Posterior cingulate gyrus (tissue), 11 donors: ENCODE measurements at places on chromosomes 4 and X.

- peak; percentile 61 for DNase-seq
Measured at GRCh38 chrX:103376118-103376978, at the start of gene BEX3. BEX3 (plus strand) TSS chrX:103376538; CDS start chrX:103377522, 984 bp downstream.

- no peak for DNase-seq
Measured at GRCh38 chr4:39484582-39485272, 25.9 kb downstream of the LIAS start.

DNA sequence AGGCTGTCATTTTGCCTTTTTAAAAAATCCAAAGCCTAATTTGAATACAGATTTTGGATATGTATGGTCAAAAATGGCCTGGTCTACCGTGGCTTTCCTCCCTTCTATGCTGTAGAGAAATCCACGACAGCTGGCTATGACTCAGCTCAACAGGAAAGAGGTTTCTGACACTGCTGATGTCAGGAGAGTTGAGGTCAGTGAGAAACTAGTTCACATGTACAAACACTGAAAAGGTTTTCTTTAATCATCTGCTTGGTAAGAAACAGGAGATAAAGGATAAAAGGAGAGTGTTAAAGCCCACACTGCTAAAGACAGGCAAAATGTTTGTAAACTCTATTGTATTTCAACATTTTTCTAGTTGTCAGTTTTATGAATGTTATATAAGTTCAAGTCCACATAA is 113.9 kb downstream of the NYX start:
- DNase-seq, result no peak

- DNase-seq, result no peak
Measured at GRCh38 chr4:135434936-135435335, 1233.3 kb upstream of the PABPC4L start.

- DNase-seq, result peak; percentile 99
Measured at GRCh38 chrX:154534526-154535322, 11.9 kb downstream of the G6PD start.

DNA sequence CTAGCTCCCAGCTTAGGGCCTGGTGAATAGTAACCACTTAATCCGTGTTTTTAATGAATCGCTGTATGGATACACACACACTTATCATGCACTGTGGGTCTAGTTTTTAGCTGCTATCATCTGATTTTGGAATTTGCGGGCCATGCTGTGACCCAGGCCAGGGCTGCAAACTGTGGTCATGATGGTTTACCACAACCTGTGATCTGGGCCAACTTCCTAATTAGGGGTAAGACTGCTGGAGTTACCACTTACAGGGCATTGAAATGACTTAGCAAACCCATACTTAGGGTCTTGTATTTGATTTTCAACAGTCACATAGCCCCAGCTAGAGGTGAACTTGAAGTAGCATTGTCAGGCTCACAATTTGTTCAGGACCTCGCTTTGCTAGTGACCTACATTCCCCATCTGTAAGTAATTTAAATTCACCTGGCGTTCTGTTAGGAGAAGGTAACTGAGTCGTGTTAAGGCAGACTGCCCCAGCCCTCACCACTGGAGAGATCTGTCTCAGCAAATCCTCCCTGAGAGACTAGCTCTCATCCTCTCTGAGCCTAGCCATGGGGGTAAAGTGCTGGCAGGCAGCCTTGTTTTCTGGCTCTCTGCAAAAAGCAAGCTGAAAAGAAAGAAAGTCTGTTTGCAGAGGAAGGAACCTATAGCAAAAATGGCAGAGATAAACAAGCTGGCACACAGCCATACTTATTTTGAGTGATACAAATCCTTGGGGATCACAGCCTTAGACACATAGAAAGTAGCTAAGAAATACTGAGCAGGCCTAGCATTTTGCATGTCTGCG is 33.8 kb upstream of the EGFL6 start:
- no peak for DNase-seq

GRCh38 chr4:131427000-131427399 is 1722.1 kb upstream of the PCDH10 start:
- no peak for DNase-seq

GRCh38 chrX:15499976-15500375 is 631 bp upstream of the BMX start:
- no peak for DNase-seq

DNA sequence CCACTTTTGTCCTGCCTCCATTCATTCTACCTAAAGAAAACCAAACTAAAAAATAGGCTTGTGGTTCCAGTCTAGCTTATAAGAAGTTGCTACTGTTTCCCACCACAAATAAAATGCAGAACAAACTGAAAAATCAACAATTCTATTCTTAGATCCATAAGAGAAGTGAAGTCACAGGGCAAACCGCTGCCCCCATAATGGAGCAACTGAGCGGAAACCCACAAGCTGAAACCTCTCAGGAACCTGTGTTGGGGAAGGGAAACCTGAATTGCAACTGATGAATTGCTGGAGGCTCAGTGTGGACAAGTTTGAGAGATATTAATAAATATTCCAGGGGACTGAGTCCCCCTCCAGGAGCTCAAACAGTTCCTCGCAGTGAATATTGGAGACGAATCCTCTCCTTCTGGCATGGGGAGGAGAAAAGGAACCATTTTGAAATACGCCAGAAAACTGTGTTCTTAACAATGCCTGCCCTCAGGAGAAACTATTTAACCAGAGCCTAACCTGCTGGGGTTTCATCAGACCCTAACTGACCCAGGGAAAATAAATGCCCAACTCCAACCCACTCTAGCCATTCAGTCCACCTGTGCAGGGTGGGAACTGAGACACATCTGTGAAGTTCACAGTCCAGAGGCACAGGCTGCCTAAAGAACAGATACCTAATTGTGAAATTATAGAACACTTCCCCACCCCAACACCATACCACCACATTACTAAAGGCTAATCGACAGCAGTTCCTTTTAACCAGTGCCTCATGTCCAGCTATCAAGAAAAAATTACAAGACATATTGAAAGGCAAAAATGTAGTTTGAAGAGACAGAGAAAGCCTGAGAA is 22.8 kb upstream of the SH3RF1 start:
- DNase-seq, result no peak

GRCh38 chr4:118360106-118360505 is 7.3 kb upstream of the PRSS12 start:
- DNase-seq, result no peak

DNA sequence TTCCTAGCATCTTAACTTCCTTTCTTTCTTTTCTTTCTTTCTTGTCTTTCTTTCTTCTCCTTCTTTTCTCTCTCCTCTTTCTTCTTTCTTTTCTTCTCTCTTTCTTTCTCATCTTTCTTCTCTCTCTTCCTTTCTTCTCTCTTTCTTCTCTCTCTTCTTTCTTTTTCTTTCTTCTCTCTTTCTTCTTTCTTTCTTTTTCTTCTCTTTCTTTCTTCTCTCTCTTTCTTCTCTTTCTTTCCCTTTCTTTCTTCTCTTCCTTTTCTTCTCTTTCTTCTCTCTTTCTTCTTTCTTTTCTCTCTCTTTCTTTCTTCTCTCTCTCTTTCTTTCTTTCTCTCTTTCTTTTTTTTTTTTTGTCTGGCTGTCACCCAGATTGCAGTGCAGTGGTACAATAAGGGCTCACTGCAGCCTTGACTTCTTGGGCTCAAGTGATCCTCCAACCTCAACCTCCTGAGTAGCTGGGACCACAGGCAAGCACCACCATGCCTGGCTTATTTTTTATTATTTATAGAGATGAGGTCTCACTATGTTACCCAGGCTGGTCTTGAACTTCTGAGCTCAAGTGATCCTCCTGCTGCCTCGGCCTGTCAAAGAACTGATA is 17.5 kb downstream of the NMU start:
- no peak for DNase-seq

GRCh38 chr4:108787106-108787505 is 24.3 kb upstream of the ETNPPL start:
- DNase-seq, result no peak

- peak; percentile 41 for DNase-seq
Measured at GRCh38 chr4:139301821-139302611, at the start of gene NDUFC1. NDUFC1 (minus strand) TSS chr4:139302477; CDS start chr4:139295798, 6,679 bp downstream.

DNA sequence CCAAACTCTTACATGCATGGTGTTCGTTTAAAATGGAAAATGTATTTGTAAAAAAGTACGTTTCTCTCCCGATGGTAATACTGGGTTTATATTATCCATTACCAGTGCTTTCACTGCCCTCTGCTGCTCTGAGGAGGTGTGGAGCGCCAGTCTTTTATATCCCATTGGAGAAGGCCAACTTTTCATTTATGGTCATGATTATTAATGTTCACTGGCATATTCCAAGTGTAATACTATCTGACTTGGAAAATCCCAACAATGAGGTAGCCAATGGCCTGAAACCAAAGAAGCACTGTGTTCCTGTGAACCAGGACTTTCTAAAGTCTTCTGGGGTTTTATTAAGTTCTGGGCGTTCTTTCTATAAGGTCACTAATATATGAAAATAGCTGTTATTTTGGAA is 80.7 kb downstream of the SYNPO2 start:
- no peak for DNase-seq

DNA sequence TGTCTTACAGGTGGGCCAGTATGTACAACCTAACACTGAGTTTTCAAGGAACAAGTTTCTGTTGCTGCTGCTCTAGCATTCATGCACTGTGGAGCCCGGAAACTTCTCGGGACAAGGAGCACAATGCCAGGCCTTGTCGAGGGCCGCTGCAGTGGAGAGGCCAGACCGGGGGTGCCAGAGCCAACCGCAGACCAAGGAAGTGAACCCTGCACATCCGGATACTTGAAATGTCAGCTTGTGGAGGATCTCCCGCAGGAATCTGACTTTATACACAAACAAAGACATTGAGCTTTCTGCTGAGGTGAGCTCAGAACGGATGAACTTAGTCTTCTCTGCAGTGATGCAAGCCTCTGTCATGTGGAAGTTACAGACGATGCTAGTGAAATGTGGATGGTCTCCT is 99.5 kb downstream of the ZNF827 start:
- DNase-seq, result peak; percentile 28

GRCh38 chrX:149010013-149010852 is 494.9 kb downstream of the IDS start:
- no peak for DNase-seq

DNA sequence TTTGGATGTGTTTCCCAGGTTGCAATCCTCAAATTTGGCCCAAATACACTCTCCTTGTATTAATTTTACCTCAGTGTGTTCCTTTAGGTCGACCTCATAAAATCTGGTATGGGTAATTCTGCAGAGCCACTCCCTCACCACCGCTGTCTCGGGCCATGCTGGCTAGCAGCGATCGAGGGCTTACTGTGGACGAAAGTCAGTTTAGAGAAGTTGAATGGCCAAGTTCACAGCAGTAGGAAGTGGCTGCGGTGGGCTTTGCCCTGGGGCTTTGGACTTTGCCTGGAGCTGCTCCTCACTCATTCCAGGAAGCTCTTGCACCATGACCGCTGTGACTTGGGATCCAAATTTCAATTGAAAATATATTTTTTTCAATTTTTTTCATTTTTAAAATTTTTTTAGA is 19.6 kb downstream of the TMEM187 start:
- no peak for DNase-seq

DNA sequence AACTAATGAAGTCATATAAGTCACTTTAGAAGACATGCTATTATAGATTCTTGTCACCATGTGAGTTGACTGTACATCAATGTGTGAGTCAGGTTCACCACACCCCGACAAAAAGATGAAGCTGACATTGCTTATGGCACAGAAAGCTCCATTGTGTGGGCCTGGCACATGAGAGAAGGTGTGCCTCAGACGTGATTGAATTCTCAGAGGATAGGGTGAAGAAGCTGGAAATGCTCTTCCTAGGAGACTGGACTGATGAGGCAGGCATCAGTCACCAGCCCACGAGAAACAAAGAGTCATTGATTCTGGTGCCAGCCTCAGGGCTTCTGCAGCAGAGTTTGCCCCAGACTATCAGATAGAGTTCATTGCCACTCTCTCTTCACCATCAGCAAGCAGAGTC is 35.9 kb upstream of the LRAT start:
- DNase-seq, result peak; percentile 23

DNA sequence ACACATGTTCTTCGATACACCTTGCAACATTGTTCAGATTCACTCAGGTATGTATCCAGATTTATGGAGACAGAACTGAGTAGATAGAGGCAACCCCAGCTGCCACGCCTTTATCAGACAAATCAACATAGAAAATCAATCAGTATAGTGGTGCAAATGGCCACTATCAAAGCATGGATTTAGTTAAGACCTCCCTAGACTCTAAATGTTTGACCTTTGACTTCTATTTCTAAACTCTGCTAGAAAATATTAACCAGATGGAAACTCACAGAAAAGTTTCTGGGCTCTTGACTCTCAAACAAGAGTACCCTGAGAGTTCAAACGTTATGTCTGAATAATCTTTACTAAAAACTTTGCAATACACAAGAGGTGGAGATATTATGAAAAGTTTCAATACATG is 411.5 kb downstream of the IQCM start:
- DNase-seq, result no peak

DNA sequence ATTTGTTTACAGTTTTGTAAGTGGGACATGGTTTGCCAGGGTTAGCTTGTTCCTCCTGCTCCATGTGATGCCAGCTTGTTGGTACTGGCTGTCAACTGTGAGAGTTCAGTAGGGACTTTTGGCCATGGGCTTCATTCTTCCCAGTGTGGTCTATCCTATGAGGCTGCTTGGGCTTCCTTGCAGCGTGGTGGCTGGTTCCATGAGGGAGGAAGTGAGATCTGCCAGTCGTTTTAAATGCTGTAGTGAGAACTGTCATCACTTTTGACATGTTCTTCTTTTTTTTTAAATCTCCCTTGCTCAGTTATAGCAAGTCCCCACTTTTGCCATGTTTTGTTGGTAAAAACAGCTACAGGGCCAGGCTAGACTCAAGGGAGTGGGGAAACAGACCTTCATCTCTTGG is 15.9 kb downstream of the NSD2 start:
- DNase-seq, result no peak

DNA sequence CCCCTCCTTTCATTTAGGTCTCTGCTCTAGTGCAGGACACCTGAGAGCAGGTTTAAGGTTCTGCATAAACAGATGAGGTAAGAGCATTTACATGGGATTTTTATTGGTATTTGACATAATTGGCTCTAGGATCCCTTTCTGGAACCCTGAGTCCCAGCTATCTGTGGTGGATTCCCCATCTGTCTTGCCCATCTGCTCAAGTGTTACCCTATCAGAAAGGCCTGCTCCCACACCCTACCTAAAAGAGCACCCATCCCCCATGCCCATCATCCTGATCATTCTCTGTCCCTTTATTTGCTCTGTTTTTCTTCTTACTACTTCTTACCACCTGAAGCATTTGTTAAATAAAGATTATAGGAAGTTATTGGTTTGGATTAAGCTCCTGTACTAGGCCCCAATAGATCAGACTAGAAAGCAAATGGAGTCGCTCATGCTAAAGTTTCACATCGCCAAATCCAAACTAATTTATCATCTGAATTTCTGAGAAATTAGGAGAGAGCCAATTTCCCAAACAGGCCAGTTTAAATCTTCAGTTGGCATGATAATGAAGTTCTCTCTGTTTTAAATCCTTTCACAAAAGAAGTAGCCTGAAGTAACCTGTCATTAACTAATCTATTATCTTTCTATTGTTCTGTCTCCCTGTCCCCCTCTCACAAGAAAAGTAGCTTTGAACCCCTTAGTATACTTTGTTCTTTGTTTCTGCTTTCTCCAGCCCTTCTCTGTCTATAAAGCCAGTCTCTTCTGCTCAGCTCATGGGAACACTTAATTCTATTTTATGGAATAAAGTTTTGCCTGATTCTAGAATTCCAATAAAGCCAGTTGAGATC is 178.6 kb downstream of the ZNF674 start:
- DNase-seq, result no peak
